ENCODE measurements at places on chromosomes 6 and 20. TPM values are rescaled to one million over a fixed set of nuclear protein-coding genes. Genes with fewer than 3 reads are reported as not detected.

GRCh38 chr20:17100506-17100905 is 126.3 kb upstream of the PCSK2 start:
- no peak for DNase-seq

DNA sequence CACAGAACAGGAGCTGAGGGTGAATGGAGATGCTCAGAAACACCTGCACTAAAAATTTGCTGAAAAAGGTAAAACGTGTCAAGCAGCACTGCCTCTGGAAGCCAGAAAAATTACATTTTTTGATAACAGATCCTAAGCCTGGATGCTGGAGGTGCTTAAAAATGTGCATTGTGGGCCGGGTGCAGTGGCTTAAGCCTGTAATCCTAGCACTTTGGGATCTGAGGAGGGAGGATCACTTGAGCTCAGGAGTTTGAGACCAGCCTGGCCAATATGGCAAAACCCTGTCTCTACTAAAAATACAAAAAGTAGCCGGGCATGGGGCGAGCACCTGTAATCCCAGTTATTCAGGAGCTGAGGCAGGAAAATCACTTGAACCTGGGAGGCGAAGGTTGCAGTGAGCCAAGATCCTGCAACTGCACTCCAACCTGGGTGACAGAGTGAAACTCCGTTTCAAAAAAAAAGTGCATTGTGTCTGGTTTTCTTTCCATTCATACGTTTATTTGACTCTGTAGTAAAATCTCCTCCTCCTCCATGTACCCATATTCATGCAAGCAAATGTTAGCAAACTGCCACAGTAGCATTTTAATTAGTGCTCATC is 587 bp upstream of the BTN3A1 start:
- DNase-seq, result no peak

Gene CRISP3
- 31.8 TPM for total RNA-seq

Gene CASS4
- total RNA-seq, result 1.9 TPM

GRCh38 chr6:44262467-44263353 is 2.6 kb downstream of the NFKBIE start:
- DNase-seq, result no peak

- no peak for DNase-seq
Measured at GRCh38 chr20:61353261-61354000, 101.4 kb downstream of the CDH4 start.

DNA sequence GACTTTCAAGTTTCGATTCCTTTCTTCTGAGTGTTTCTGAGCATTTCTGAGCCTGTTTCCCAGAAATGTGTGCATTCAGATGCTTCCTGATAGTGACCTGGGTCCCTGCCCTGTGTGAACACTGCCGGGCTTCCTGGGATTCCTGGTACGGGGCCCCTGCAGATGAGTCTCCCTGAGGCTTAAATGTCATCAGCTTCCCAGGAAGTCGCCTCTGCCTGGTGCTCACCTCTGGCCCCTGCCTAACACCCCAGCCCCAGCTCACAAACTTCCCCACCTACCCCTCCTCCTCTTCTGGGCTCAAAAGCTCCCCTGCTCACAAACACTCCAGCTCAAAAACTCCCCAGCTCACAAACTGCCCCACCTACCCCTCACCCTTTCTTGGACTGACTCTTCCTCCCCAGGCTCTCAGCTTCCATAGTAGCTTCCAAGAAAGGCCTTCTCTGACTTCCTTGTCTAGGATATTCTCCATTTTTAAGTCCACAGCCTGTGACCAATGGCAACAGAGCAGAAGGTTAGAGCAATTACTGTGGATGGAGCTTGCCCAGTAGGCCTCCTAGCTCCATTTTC is 42.0 kb downstream of the TGM2 start:
- DNase-seq, result no peak

DNA sequence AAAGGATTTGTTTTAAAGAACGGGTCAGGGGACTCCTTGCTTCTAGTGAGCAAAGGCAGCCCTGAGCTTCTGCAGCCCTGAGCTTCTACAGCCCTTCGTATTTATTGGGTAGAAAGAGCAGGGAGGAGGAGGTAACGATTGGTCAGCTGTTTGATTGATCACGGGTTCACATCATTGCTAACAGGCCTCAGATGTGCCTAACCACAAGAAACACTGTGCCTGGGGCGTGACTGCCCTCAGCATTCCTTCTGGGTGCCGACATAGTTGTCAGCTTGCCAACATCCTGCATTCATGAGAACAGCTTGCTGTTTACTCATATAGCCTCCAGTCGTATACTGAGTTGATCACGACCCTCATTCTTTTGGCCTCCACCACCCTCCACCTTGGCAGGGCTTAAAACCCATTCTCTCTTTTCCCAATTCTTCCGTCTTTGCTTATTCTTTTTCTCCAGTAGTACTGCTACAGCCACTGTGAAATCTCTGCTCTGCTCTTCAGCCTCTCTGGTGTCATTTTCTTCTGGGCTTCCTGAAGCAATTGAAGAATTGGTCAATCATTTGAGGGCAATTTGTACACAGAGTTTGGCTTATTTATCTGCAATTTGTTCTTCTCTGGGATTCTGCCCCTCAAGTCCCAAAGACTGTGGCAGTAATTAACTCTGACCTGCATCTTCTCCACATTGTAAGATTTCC is 25.4 kb upstream of the NOP56 start:
- DNase-seq, result no peak

DNA sequence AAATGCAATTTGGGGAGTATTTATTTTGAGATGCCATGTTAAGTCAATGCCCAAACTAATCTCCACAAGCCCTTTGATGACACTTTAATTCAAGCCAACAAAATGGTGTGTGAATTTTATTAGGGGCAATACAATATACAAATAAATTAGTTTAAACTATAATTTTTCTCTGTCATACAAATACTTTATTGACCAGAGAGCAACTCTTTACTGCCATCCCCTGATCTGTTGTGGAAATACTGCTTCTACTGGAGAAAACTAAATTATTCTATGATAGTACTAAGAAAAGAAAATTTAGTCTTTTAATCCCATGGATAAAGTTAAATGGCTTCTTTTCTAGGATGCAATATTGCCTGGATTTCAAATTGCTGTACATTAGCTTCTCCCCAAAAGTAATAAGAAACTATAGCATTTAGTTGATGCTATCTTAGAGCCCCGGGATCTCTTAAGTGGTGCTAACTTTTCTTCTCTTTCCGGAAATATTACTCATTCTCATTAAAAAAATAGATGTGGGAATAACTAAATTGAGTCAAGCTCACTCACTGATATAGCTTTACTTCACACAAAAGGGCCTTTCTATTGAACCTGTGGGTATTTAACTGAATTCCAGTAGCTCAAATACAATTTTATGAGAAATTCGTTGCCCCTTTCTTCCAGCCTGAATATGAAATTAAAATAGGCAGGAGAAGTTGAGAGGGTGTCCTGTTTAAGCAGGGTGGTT is 49.2 kb downstream of the SMPDL3A start:
- DNase-seq, result no peak

DNA sequence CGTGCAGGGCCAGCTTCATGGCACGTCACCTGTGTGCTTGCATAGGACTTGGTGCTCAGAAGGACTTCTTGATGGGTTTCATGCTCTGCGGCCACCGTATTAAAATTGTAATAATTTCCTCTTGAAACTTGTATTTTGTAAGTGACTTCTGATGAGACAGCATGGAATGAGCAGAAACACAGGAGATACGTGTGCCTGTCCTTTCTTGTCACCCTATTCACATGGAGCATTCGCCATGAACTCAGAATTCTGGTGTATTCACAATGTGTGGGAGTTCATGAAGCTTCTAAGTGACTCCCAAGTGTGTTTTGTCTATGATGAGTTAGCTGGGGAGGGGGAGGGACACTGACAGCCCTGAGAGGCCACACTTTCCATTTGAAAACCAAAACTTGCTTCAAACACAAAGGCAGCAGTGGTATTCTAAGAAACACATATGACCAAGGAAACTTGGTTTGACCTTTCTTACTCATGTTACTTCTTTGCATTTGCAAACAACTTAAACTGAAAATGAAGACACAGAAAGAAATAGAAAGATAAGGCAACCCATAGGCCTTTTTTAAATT is 92.1 kb upstream of the NEDD9 start:
- no peak for DNase-seq

Gene VGLL2
- total RNA-seq, result 0.11 TPM

GRCh38 chr6:147468634-147469033 is 39.9 kb upstream of the SAMD5 start:
- no peak for DNase-seq

DNA sequence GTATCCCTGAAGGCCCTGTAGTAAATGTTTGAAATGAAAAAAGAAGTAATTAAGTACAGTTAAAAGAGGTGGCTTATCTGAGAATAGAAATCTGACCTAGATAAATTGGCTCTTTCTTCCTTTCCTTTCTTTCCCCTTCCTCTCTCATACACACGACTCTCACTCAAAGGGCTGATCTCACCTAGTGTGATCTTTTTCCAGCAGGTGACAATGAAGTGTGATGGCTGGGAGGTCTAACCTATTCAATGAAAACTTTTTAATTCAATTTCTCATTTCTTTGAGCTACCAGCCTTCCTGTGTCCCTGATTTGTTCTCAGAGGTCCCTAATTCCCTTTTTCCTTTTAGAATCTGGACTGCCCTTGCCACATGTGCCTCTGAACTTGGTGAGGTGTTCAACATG is 118.0 kb upstream of the RIMS1 start:
- DNase-seq, result no peak

Gene HEY2
- 5.6 TPM for total RNA-seq

- no peak for DNase-seq
Measured at GRCh38 chr6:14272737-14273085, 155.1 kb downstream of the CD83 start.

GRCh38 chr6:35510916-35511561 is 1.7 kb downstream of the TULP1 start:
- no peak for DNase-seq

GRCh38 chr6:165645919-165646318 is 17.1 kb downstream of the PDE10A start:
- no peak for DNase-seq

Gene RFX6
- not detected for total RNA-seq

GRCh38 chr6:42431356-42431755 is 20.4 kb downstream of the TRERF1 start:
- DNase-seq, result no peak

Gene SULF2
- total RNA-seq, result 34.7 TPM

Gene HDGFL1
- not detected for total RNA-seq

DNA sequence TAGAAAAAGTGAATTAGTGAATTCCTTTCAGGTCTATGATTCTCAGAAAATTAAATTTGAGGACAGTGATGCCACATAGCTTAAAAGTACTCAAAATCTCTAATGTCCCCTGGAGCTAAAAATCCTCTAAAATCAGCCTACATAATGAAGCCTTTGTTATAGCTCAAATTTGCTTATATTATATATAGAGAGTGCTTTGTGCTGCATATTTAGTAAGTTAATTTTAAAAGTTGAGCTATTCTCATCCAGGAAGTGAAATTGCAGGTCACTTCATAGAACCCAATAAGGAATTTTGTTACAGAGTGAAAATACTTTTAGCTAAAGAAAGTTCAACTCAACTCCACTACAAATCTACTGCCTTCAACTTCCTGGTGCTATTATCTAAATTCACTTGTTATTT is 507.5 kb upstream of the MAP3K7 start:
- DNase-seq, result no peak

Gene RBM39
- 645 TPM for total RNA-seq

DNA sequence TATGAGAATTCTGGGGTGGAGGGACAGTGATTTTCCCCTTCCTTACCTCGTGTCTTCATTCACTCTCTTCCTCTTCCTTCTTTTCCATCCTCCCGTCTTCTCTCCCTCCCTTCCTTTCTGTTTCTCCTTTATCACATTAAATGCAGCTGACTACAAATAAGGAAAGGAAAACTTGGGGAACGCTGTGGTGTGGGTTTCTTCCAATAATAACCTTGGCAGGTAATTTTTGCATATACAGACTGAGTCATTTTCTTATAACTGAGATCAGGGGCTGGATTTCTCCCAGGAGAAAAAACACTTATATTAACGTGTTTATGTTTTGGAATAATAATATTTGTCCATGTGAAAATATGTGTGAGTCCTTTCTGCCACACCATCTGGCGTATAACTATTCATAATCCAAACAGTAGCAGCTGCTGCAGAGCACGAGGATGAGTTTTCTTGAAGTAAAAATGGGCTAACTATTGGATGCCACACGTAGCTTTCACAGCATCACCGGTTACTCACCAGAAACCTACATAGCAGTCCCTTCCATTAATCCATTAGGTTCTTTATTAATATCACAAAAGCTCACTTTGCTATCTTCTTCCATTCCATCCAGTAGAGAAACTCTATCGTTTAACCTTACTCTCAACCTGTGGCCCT is 139.2 kb upstream of the SASH1 start:
- no peak for DNase-seq

Gene NDUFAF4
- total RNA-seq, result 31.4 TPM

DNA sequence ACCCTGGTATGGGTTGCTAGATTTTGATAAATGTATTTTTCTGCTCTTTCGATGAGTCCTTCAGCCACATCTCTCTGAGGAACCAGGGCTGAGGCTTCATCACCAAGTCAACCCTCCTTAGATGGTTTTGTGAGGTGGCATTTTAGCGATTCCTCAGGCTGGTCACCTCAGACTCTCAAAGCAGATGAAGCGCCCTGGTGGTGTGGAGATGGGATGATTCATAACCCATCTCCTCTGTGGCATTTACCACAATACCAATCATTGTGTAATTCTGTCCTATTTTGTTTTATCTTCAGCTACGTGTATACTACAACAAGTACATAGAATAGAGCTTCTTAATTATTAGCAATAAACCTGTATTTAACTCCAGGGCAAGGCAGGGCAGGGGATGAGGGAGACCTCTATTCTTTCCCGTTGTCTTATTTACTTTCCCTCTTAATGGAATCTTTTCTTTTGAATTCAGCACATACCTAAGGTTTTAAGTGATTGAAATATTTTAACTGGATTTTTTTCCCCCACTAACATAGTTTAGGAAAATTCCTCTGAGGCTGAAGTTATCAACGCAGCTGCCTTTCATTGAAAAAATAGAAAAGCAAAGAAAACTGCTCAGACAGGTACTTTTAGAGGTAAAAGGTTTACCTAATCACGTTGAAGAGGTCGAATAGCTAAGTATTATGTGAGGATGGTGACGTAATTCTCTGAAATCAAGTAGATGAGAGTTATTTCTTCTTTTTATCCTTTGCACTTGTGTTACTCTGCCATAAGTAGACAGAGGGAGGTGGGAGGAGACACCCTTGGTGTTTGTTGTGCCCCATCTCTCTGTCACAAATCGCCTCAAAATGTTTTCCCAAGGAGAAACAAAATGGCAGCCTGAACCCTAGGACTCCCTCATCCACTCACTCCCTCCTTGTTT is 57.4 kb upstream of the EDN3 start:
- no peak for DNase-seq

DNA sequence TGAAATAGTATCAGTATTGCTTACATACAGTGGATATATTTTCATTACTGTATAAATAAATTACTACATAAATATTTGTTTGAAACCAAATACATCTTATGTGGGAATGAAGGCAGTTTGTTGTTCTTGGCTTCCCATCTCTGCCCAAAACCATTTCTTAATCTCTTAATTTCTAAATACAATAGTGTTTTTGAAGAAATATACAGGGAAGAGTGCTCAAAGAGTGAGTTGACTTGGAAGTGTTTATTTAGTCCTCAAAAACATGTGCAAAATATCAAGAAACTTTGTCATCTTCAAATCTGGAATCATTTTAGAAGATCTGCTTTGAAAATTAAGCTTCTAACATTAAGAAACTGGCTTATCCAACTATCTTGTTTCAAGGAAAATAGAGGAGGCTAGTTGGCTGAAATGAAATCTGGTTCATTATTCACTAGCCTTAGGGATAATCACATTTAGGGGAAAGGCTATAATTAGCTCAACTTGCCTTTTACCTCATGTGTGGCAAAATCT is 259.8 kb upstream of the FLRT3 start:
- no peak for DNase-seq

Gene MYB
- total RNA-seq, result 2.1 TPM

GRCh38 chr6:80234401-80234800 is 127.9 kb downstream of the BCKDHB start:
- no peak for DNase-seq

Gene WFDC10B
- not detected for total RNA-seq

All from urinary bladder (tissue), 4 donors.